Activated CD8-positive, alpha-beta memory T cell treated with anti-CD3 and anti-CD28 coated beads for 1 hour (primary cell): ENCODE measurements at places on chromosomes 12 and 14.

DNA sequence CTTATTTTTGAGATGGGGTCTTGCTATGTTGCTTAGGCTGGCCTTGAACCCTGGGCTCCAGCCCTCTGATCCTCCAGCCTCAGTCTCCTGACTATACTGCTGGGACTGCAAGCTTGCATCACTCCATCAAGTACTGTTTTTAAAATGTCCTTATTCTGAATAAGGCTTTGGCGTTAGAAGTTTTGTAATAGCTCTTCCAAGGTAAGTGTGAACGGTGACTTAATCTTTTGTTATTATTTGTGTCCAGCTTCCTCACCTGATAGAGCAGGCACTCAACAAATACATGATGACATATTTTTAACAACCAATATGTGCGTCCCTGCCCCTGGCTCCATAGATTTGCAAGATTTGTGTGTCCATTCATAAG, 1.4 kb downstream of the C1RL start:
- no peak for DNase-seq

GRCh38 chr12:15590180-15590826, 198.9 kb downstream of the EPS8 start:
- no peak for DNase-seq

- no peak for DNase-seq
These were observed 611.0 kb downstream of the CCER1 start for GRCh38 chr12:90343966-90344365.

DNA sequence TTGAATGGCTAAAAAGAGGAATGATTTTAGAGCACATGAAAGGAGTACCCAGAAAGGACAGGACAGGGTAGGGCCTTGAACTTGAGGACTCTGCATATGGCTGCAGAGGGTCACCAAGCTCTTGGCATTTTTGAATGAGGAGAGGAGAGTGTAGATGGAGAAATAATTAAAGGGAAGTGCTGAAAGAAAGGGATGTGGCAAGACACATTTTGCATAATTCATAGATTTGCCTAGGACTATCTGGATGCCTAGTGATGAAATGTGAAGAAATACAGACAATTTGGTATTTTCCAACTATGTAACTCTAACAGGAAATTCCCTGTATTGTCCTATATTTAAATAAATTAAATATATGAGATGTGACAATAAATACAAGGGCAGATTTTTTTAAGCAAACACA, 27.5 kb upstream of the MDM1 start:
- no peak for DNase-seq

GRCh38 chr12:27810756-27811155, 30.7 kb upstream of the MANSC4 start:
- no peak for DNase-seq

DNA sequence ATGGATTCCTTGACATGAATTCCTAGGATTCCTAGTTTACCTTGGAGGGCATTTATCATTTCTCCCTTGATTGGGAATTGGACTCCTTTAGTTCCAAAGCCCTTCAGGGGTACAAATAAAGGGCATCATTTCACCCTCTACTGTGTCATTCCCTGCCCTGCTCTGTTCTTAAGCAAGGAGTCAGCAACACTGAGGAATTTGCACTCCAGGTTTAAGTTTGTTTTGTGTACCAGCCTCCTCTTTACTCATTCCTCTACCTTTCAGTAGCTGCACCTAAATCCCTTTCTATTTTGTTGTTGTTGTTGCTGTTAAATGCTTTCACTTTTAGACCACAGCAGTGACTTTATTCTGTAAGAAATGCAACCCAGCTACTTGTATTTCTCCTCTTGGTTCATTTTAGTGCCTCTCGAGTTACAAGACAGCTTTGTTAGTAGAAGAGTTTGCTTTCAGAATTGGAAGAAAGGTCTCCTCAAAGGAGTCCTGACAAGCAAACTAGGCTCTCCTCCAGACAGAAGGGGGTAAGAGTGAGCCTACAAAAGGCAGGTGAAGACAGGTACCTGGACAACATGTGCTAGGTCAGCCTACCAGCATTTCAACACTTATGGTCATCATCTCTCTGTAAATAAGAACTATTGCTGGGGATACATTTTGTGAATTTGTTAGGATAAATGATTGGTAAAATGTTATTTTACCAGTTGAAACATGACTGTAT, 90.0 kb downstream of the RMST start:
- no peak for DNase-seq

- no peak for DNase-seq
These were observed 10.5 kb upstream of the PPP1R1A start for GRCh38 chr12:54598970-54599369.

DNA sequence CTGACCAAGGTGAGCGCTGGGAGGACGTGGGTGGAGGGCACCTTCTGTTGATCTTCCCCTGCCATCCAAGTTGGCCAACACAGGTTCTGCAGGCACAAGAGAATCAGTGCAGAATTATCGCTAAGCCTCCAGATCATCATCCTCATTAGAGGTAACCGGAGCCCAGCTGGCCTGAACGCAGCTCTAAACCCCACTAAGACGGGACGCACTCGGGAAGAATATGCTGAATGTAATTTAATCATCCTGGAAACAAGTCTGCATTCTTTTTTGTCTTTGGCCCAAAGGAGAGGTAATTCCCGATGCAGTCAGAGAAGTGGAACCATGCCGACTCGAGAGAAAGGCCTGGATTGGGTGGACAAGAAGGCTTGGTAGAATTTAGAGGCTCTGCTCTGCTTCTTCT, 111.0 kb upstream of the GSC start:
- DNase-seq, result no peak

GRCh38 chr14:24238123-24238522, 4.3 kb downstream of the TINF2 start:
- DNase-seq, result no peak

GRCh38 chr14:99057576-99058083, 214.4 kb downstream of the BCL11B start:
- no peak for DNase-seq

GRCh38 chr12:31804185-31804504, 75.3 kb upstream of the AMN1 start:
- no peak for DNase-seq

DNA sequence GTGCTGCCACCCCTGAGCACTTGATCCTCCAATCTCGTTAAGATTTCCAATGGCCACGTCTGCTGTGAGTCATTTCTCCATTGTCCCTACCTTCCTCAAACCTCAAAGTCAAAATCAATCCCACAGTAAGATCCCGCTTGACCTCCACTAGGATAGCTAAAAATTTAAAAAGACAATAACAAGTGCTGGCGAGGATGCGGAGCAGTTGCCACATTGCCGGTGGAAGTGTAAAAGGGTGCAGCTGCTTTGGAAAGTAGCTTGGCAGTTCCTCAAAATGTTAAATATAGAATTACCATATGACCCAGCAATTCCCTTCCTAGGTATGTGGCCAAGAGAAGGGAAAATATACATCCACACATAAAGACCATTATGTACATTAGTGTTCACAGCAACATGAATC, 9.5 kb upstream of the BCL7A start:
- no peak for DNase-seq

- DNase-seq, result no peak
These were observed 69.3 kb upstream of the USP15 start for GRCh38 chr12:62190689-62191490.

GRCh38 chr14:64944041-64944440, 1.5 kb upstream of the GPX2 start:
- DNase-seq, result no peak

- no peak for DNase-seq
These were observed 52.3 kb upstream of the DLK1 start for GRCh38 chr14:100674428-100674827.

GRCh38 chr12:29599381-29599780, 101.9 kb upstream of the OVCH1 start:
- DNase-seq, result no peak

GRCh38 chr12:113119980-113120669, 15.4 kb downstream of the RASAL1 start:
- DNase-seq, result no peak

DNA sequence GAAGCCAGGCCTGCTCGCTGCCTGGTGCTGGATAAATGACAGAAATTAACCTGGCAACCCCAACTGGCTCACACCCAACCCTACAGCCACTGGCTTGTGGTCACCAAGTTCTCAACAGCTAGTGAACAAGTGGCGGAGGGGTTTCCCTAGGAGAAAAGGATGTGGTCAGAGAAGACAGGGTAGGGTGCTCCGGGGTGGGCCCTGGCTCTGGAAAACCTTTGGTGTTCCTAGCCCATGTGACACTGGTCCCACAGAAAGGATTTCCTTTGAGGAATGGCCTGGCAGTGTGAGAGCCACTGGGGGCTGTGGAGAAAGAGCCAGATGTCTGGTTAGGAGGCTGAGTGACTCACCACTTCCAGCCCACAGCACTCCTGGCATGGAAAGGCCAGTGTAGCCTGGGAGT, 8.7 kb downstream of the SYNE3 start:
- DNase-seq, result no peak

DNA sequence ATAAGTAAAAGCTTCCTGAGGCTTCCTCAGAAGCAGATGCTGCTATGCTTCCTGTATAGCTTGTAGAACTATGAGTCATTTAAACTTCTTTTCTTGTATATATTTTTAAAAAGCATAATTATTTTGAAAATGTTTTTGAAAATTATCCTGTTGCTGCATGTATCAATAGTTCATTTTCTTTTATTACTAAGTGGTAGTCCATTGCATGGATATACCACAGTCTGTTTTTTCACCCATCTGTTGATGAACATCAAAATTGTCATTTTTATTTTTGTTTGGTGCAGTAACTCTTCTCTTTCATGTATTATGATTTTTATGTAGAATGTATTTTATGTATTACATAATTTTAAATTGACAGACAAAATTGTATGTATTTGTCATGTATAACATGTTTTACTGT, 81.4 kb downstream of the TMTC3 start:
- no peak for DNase-seq

GRCh38 chr14:68307790-68308168, 485.1 kb downstream of the ZFP36L1 start:
- no peak for DNase-seq

DNA sequence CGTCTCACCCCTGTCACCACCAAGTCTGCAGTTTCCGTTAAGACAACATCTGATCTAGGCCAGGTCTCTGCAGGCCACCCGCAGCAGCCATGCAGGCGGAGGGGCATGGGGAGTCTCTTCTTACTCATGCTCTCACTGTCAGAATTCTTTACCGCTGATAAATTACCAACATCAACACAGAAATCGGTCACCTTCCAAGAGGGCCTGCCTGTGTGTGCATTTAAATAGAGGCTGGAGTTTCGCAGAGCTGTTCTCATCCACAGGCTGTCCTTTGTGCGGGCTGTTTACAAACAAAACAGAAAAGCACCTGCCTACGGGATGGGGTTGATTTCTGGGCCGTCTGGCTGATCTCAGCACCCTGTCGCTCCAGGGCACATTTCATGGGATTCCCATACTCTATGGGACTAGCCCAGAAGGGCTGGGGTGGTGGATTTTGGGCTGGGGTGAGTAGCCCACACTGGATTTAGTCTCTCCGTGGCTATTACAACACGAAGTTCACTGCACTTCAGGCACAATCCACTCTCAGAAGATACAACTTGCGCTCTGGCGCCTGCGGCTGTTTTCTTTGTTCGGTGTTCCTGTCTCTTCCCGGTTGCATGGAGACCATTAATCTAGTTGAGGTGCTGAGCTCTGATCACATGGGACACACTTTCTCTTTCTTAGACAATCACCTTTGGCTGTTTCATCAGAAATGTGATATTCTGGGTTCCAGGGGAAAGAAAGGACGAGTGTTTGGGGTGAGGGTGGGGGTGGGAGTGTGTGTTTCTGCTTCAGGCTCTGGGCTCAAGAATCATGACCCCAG, 331.1 kb downstream of the GLT1D1 start:
- DNase-seq, result no peak

- DNase-seq, result no peak
These were observed 35.0 kb downstream of the ZNF664 start for GRCh38 chr12:124007826-124008570.

- no peak for DNase-seq
These were observed 5.0 kb downstream of the REM2 start for GRCh38 chr14:22887990-22888378.

GRCh38 chr12:121190523-121191031, 19.4 kb upstream of the P2RX4 start:
- DNase-seq, result no peak

- DNase-seq, result no peak
These were observed 99.0 kb downstream of the LIN7A start for GRCh38 chr12:80838708-80839107.

DNA sequence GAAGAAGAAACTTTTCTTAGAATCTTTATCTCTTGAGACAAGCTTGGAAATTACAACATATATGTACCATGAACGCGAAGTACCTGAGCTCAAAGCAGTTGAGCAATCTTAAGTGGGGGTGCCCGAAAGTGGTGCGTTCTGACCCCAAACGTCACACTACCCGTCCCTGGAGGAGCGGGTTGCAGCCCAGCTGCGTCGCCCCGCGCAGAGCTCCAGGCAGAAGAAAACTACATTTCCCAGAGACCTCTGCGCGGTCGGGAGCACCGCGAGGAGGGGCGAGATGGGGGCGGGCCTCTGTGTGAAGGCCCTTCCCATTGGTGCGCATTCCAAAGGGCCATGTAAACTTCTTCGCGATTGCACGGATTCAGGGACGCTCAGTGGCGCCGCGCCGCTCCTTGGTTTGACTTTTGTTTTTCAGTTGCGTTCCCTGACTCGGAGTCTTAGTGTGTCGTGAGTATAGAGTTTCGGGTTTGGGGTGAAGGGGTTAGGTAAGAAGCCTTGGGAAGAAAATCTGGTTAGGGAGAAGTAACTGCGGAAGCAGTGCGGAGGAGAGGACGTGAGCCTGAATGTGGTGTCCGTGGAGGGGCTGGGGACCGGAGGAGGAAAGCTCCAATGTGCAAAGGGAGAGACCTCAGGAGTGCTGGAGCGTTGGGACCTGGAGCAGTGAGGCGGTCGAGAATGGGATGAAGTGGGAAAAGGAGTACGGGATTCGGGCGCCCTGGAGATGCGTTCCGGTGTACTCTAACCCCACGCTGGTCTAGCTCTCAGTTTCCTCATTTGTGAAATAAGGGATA, at the start of gene CCDC77:
Gene CCDC77, plus strand, starts transcription at position 410 of the 794 bp plus-strand sequence. CDS start 7,740 bp downstream, outside the sequence.
- peak; percentile 73 for DNase-seq

- no peak for DNase-seq
These were observed 276.6 kb upstream of the NAV3 start for GRCh38 chr12:77553976-77554619.

GRCh38 chr12:69266036-69266635, 26.8 kb downstream of the CPSF6 start:
- DNase-seq, result no peak

- DNase-seq, result no peak
These were observed 17.2 kb downstream of the WSCD2 start for GRCh38 chr12:108146035-108146893.

DNA sequence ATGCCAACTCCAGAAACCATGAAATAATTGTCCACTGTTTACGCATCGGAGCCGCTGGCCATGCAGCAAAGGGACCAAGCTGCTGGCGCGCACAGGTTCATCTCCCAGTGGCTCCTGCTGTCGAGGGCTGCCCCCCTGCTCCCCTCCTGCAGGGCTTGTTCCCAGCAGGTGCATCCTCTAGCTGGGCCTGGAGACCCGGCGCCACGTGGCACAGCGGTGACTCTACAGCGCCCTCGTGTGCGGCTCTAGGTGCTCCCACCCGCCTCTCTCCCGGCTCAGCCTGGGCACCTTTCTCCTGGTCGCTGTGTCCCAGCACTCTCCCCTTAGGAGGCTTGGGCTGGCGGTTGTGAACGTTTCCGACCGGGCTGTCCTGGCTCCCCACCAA, 37.5 kb upstream of the INF2 start:
- no peak for DNase-seq

GRCh38 chr12:69046920-69047319, 113.9 kb upstream of the CPM start:
- no peak for DNase-seq
